ENCODE measurements at places on chromosomes 6 and 20.

GRCh38 chr6:38131527-38131965 lies 312.0 kb downstream of the ZFAND3 start:
- DNase-seq = no peak

DNA sequence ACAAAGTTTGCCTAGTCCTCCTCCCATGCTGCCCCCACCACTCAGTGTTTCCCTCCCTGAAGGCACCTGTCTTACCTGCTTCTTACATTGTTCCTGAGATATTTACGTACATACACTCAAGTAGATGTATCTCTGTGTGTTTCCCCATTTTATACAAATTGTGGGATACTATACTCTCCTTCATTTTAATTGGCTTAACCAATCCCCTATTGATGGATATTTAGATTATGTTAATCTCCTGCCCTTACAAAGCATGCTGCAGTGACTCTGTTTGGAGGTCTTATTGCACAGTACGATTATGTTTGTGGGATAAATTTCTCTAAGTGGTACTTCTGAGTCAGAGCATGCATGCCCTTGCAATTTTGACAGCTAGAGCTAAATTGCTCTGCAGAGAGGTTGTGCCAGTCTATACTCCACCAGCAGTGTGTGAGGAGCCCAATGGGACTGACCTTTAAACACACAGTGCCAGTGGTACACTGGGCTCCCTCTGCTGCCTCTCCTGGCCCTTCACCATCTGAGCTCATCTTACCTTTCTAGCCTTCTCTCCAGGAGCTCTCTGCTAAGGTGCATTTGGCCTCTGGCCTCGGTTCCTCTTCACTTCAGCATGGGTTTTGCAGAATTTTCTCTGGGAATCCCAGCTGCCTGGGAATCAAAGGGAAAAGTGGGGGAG lies 57.4 kb downstream of the LYRM2 start:
- DNase-seq = no peak

- no peak for DNase-seq
Observed at GRCh38 chr6:159152041-159152440, 17.2 kb upstream of the FNDC1 start.

GRCh38 chr6:139175389-139175948 lies 40.6 kb downstream of the HECA start:
- DNase-seq = peak; percentile 77

- DNase-seq = no peak
Observed at GRCh38 chr6:108847738-108848115, 495 bp upstream of the ARMC2 start.

GRCh38 chr6:134593887-134594286 lies 276.0 kb upstream of the SGK1 start:
- peak; percentile 23 for DNase-seq

DNA sequence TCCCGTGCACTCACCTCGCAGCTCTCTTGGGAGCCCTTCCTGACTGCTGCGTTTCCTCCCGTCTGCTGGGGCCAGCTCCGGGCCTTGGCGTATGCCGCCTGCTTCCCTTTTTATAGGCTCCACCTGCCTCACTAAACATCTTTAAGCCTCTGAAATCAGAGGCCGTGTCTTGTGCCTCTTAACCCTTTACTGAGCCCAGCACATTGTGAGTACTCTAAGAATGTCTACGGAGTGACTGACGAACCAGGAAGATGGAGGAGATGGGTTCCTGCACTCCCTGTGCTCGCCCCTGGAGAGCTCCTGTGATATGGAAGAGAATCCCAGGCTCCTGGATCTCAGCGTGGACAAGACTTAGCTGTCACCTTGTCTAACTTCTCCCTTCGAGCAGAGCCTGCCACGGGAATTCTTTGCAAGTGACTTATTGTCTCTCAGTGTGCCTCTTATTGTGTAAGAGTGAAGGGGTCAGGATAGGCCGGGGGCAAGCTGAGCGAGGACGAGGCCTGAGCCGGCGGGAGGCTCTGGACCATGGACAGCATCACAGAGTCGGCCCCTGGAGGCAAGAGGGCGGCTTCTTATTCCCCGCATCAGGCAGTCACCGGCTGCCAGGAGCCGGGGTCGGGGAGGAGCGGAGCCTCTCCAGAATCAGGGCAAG lies 70.9 kb upstream of the CCDC167 start:
- DNase-seq = peak; percentile 39

- DNase-seq = no peak
Observed at GRCh38 chr6:154766288-154766687, 33.1 kb downstream of the SCAF8 start.

- no peak for DNase-seq
Observed at GRCh38 chr20:25188218-25188617, 7.3 kb upstream of the ENTPD6 start.

DNA sequence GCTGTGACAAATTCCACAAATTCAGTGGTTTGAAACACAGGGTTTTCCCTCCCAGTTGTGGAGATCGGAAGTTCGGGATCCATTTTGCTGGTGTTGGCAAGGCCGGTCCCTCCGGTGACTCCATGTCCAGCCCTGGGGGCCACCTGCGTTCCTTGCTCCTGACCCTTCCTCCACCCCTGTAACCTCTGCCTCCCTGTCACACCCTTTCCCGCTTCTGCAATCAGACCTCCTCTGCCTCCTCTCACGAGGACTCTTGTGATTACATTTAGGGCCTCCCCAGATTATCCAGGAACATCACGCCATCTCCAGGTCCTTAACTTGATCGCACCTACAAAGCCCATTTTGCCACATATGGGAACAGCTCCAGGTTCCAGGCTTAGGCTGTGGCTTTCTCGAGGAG lies 12.5 kb downstream of the RPS6KA2 start:
- DNase-seq = peak; percentile 27

GRCh38 chr6:2097464-2097863 lies 147.9 kb downstream of the GMDS start:
- DNase-seq = no peak

DNA sequence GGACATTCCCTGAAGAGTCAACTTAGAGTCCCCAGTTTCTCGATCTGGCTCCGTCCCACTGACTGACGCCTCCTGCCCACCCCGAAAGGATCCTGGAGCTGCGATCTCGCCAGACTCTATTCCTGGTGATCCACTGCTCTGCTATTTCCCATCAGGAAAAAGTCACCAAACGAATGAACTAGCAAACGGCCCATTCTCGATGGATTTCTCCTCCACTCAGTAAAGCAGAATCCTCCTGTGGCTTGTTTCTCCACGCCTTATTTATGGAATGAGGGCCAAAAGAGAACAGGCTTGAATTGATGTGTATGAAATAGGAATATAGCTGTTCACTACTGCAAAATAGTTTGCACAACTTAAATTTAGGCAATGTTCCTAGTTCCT lies 5.4 kb downstream of the NKX2-4 start:
- DNase-seq = no peak

DNA sequence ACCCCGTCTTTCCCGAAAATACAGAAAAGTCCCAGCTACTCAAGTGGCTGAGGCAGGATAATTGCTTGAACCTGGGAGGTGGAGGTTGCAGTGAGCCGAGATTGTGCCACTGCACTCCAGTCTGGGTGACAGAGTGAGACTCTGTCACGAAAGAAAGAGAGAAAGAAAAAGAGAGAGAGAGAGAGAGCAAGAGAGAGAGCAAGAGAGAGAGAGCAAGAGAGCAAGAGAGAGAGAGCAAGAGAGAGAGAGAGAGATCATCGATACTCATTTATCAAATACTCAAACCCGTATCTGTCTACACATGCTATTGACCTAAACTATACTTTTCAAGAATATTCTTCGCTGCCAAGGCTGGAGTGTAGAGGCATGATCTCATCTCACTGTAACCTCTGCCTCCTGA lies 28.2 kb upstream of the SALL4 start:
- DNase-seq = no peak

- DNase-seq = no peak
Observed at GRCh38 chr20:35776513-35777101, 4.8 kb downstream of the PHF20 start.

DNA sequence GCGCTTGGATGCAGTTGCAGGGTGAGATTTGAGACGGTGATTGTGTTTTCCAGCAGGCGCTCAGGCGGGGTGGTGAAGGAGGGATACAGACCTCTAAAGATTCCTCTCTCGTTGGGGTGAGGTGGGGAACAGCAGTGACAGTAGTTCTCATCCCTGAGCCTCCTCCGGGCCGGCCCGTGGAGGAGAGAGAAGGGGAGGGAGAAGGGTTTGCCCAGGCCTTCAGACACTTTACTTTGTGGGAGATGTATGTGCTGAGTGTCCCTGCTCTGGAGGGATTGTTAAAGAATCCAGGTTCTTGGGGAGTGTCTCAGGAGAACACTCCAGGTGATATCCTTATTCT lies 41.0 kb downstream of the PSMB9 start:
- no peak for DNase-seq

DNA sequence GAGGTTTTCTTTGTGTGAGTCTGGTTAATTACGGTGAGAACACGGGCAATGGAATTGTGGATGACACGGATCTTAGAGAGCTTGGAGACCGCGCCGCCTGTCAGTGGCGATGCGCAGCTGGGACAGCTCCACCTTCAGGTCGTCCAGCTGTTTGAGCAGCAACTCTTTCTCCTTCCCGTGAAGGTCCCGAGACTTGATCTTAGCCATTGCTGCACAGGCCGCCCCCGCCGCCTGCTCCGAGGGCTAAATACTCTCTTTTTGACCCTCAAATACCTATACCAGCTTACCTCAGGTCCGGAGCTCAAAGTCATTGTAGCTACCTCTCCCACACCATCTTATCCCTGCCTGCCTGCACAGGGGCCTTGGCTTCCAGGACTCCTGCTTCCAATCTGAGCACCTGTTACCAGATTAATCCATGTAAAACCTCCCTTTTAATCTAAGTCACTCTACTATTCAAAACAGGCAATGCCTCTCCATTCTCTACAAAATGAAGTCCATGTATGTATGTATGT lies 100.2 kb downstream of the PREP start:
- no peak for DNase-seq

GRCh38 chr6:22327881-22328280 lies 31.0 kb upstream of the PRL start:
- no peak for DNase-seq

- no peak for DNase-seq
Observed at GRCh38 chr6:146066506-146066905, 37.6 kb downstream of the GRM1 start.

DNA sequence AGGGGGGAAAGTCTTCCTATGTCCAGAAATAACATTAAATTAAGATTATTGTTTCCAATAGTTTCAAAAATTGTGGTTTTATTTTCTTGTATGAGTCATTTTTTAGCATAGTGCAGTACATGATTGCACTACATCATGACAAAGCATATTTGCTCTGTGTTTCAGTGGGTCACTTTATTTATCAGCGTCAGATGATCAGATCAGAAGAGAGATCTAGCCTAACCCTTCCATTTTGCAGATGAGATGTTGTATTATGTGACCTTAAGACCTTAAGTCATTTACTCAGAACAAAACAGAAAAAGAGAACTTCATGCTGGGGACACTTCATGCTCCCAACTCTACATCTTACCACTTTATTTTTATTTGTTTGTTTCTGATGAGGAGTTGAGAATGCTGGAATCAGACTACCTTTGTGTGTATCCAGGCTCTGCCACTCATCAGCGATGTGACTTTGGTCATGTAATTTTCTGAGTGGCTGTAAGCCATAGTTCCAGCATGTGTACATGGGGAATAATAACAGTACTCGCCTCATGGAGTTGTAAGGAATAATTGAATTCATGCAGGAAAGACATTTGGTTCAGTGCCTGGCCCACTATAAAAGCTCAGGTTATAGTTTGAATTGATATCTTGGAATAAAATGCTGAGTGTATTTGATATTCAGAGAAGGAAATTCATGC lies 13.5 kb downstream of the EYA4 start:
- peak; percentile 10 for DNase-seq

DNA sequence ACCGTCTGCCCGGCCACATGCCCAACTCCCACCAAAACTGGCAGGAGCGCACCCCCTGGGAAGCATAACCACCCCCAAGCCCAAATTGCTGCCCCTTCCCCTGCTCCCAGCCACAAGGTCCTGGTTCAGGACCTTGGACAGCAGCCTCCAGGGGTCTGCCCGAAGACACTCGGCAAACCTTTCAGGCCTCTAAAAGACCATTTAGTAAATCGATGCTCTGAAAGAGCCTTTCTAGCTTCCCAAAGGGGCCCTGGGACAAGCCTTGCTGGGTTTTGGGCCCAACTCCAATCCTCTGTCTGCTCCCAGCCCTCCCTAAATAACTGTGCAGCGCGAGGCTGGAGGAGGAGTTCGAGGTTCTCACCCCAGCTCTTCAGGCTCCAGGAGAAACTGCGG lies 30.5 kb downstream of the GRM4 start:
- peak; percentile 45 for DNase-seq

DNA sequence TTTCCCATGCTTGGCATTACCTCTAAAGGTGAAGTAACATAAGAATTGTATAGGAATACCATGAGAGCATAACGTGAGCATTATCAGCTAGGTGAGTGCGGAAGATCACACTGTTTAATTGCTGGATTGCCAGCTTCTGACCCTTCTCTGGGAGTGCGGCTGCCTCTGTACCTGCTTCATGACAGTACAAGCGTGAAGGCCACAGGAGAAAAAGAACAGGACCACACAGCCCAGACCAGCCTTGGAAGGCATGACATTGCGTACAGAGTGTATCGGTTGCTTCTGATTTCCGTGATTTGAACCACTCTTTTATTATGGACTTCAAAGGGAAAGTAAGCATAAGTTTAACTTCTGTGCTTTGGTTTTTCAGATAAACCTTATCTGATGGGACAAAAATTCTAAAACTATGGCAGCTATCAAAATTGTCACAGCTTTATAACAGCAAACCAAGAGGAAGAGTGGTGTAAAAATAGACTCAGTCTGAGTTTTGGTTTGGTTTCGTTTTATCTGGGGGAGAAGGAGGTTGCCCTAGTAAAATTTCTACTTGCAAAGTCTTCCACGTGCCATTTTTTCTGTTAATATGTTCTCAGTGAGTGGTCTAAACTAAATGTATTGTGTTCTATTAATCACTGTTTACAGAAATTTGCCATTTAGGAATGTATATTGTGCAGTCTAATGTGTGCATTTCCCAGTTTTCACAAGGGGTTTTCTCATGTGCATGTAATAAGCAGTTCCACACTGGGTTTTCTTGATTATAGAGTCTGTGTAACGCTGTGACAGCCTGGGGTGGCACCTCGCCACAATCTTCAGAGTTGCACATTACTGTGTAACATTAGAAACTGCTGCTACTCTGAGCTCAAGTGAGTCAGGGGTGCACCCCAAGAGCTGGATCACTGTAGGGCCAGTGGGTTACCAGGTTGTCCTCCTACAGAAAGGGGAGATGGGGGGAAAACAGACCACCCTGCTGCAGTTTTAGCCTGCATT lies 97.3 kb downstream of the RPP40 start:
- DNase-seq = no peak

- DNase-seq = no peak
Observed at GRCh38 chr20:41005361-41005729, 23.3 kb upstream of the TOP1 start.

DNA sequence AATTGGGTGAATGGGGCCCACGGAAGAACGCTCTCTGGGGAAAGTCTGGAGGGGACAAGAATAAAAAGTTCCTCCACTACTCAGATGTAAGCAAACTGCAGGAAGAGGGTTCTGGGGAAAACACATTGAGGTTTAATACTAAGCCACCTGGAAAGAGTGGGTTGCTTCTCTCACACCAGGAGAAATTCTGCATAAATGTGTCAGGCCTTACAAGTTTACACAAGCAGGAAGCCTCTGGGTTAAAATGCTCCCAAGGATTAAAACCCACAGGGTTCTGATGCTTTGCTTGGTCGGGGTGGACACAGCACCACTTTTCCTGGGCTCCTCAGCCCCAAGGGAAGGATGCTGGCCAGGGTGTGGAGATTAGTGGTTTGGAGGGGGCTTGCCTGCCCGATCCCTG lies 122.1 kb upstream of the SLC22A23 start:
- no peak for DNase-seq

GRCh38 chr20:53003420-53004154 lies 31.4 kb downstream of the TSHZ2 start:
- DNase-seq = no peak

- no peak for DNase-seq
Observed at GRCh38 chr6:378958-379409, 12.6 kb upstream of the IRF4 start.
